Stimulated activated CD8-positive, alpha-beta memory T cell treated with anti-CD3 and anti-CD28 coated beads, Interleukin-7, amount 100 ng/mL, for 4 hours (primary cell): ENCODE measurements at places on chromosomes 3 and 15.

GRCh38 chr3:99910752-99911290 lies 93.2 kb downstream of the CMSS1 start:
- DNase-seq, result no peak

DNA sequence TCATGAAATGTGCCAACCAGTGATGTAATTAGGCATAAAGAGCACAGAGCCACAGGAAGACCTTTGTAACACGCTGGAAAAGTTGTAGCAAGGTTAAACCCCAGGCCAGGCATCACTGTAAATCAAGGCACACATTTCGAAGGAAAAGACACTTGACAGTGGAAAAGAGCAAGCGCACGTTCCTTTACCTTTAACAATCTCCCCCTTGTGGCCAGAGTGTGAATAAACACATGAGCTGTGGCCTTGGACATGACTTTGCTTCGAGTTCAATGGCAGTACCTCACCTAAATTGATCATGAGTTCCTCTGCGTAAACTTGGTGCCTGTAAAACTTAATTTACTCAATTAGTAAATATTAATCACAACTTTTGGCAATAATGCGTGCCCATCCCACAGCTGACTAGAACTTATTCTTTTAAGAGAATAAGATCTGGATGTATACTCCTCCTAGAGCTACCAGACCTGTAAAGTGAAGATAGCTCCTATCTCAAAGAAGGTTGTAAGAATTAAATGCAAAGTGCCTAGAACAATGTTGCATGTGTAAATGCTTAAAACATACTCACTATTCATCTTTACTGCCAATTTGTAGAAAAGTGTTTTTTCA lies 757.0 kb upstream of the NECTIN3 start:
- DNase-seq, result peak; percentile 27

GRCh38 chr15:91854639-91854990 lies 1.1 kb downstream of the SLCO3A1 start:
- DNase-seq, result peak; percentile 26

- DNase-seq, result no peak
These were observed 284.4 kb upstream of the RASGRP1 start for GRCh38 chr15:38849046-38849445.

- no peak for DNase-seq
These were observed 154.5 kb downstream of the NSUN3 start for GRCh38 chr3:94217406-94217805.

- DNase-seq, result no peak
These were observed 154.1 kb upstream of the CRBN start for GRCh38 chr3:3333571-3333970.

- no peak for DNase-seq
These were observed 405.1 kb downstream of the TUSC7 start for GRCh38 chr3:117114517-117115265.

GRCh38 chr3:133578548-133579191 lies 5.2 kb downstream of the CDV3 start:
- no peak for DNase-seq

DNA sequence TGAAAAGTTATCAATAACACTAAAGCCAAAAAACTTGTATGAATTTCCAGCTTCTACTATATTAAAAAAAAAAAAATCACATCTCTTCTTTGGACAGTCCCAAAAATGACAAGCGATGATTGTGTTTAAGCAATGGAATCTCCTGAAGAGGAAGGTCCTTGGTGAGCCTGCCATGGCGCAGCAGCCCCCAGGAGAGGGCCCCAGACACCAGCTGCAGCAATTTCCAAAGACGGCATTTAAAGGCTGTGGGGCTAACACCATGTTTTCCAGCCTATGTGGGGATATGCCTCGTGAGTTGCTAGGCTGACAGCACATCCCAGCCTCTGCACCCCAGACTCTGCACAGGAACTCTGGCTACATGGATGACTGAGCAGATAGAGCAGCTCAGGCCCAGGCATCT lies 14.7 kb downstream of the SKIC8 start:
- no peak for DNase-seq

GRCh38 chr3:168973206-168973605 lies 690.3 kb downstream of the MECOM start:
- no peak for DNase-seq

GRCh38 chr3:30155755-30156154 lies 450.6 kb upstream of the TGFBR2 start:
- no peak for DNase-seq

DNA sequence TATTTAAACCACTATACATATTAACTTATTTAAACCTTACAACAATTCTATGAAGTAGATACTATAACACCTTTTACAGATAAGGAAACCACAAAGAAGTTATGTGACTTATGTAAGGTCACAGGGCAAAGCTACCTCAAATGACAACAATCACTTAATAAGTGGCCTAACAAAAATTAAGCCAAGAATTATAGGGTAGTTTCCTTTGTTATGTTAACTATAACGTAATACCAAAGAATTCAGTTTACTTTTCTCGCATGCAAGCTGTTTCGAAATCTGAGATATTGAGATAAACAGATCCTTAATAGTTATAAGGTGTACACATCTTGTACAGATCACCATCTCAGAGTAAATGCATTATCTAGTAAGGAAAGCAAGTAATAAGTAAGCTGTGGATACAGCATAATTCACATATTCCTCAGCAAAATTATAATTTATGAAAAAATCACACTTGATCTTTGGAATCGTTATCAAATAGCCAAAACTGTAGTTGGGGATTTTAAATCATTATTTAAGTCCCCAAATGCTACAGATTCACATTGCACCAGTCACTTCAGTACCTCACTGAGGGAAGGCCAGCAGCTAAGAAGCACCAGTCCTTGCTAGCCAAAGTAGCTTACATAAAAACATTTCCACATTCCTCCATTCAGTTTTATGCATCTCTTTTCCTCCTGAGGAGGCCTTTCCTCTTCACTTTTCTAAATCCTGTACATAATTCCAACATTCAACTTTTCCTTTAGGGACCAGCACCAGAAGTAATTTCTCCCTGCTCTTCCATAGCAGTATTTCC lies 226.8 kb downstream of the TBC1D5 start:
- no peak for DNase-seq

DNA sequence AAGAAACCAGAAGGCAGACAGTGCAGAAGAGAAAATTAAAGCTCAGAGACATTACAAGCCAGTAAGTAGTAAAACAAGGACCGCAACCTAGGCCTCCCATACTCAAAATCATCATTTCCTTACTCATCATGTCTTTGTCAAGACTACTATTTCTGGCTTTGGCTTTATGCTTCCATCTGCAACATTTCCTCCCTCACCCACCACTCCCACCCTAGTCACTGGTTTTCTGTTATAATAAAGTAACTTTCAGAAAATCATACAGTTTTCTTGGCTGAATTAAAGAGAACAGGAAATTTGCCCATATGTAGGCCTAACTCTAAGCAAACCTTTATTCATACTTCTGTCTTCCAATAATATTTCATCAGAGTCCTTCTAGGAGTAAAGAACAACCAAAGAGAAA lies 247.6 kb upstream of the RORA start:
- DNase-seq, result no peak

DNA sequence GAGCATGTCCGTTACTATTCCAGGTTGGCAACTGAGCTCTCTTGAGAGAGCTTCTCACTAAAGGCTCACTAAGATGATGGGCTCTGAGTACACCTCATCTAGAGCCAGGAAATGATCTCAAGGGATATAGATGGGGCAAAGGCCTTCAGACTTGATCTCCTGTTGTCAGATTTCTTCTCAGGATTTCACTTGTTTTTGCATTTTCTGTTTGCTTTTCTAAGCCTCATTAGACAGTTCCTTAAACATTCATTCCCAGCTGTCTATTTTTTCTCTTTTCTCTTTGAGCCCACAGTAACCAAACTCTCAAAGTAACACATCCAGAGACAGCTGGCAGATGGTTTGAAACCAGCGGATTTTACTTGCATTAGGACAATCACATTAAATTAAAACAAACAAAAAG lies 28.4 kb upstream of the ARL8B start:
- DNase-seq, result no peak

GRCh38 chr3:30826531-30826942 lies 67.9 kb downstream of the GADL1 start:
- DNase-seq, result no peak

- no peak for DNase-seq
These were observed 34.6 kb downstream of the EPHB3 start for GRCh38 chr3:184596233-184596632.

DNA sequence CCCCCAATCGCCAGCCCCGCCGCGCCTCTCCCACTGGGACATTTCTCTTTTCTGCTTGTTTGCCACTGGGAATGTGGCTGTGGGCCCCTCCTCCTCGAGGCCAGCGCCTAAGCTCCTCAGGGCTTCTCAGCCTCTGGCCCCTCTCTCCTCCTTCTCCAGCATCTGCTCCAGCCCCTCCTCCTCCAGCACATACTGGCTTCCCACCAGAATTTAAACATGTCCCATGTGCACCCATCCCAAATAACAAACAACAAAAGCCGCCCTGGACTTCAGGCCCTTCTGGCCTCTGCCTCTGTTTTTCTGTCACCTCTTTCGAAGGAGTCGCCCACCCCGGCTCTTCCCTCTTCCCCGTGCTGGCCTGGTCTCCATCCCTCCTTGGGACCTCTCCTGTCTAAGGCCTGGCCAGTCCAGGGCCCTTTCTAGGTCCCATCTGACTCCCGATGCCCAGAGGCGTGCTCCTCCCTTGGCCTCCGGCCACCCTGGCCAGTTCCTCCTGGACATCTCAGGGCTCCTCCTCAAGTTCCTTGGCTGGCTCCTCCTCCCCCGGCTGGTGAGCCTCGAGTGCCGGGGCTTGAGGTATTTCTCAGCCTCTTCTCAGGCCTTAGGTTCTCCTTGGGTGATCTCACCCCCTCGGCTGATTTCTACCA lies 94.6 kb upstream of the SLC6A6 start:
- no peak for DNase-seq

DNA sequence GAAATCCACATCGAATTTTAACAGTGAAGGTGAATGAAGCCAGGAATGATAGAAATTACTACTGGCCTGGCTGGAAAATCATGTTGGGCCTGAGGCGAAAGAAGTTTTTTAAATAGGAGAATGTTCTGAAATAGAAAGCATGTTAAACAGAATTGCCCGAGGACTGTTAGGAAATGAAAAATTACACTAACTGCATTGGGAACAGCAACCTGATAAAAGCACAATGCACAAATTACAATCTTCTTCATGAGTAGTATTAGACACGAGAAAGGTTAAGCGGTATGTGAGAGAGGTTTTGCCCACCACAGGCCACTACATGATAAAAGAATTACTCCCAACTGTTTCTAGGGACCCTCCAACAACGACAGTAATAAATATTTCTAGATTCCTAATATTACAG lies 18.9 kb downstream of the GBE1 start:
- DNase-seq, result no peak

DNA sequence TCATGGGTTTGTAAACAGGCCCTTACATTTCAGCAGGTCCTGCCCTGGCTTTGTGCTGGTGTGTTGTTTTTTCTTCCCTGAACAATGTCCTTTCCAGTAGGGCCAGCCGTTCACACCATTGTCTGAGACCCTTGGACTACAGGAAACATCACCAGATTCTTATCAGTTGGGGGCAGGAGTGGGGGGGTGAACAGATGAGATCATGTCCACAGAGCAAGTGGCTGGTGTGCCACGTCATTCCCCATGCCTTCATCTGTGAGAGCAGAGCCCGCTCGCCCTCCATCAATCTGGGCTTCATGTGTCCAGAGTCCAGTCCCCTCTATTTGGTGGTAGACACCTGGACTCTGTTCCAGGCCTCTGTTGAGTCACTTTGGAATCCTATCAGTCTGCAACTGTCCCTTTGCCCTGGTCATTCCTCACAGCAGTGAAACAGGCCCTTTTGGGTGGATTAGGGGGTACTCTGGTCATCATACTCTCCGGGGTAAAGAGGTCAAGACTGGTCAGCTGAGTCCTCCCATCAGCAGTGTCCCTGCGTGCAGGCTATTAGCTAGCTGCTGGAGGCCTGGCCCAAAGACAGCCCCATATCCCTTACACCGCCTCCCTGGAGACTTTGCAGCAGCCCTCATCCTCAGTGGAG lies 15.0 kb downstream of the SEMA3G start:
- DNase-seq, result no peak

DNA sequence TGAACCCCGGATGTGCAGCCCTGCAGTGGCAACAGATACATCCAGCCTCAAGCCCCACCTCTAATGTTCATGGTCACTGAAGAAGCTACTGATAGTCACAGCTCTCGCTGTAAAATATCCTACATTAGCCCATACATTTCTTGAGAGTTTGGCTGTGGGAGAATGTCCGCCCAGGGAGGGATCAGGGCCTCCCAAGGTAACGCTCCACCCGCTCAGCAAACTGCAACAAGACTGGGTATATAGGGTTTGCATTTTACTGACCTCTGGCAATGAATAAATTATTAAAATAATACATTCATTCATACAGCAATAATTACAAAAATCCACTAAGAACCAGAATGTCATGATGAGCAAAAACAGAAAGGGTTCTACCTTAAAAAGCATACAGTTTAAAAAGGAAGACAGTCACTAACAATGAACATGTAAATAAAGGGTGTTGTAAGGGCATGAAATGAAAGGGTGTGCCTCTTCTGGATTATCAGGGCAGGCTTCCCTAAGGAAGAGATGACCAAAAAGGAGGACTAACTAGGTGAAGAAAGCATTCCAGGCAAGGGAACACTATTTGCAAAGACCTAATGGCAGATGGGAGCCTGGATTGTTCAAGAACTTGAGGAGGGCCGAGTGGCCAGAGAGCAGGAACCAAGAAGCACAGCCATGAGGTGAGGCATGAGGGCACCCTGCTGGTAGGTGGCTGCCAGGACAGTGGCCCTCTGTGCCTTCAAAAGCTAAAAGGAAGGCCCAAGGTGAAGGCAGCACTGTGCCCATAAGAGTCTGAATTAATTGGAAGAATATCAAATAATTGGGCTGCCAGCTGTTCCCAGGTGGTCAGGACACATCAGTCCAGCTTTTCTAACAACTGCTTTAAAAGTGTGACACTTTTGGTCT lies 28.1 kb upstream of the CTDSPL start:
- no peak for DNase-seq

GRCh38 chr3:57778494-57778893 lies 22.4 kb downstream of the SLMAP start:
- no peak for DNase-seq

- no peak for DNase-seq
These were observed 156.5 kb upstream of the LPP start for GRCh38 chr3:187997490-187997889.

- DNase-seq, result no peak
These were observed 194.4 kb downstream of the FEZF2 start for GRCh38 chr3:62178739-62179600.

GRCh38 chr3:48405971-48406370 lies 23.9 kb downstream of the PLXNB1 start:
- no peak for DNase-seq

DNA sequence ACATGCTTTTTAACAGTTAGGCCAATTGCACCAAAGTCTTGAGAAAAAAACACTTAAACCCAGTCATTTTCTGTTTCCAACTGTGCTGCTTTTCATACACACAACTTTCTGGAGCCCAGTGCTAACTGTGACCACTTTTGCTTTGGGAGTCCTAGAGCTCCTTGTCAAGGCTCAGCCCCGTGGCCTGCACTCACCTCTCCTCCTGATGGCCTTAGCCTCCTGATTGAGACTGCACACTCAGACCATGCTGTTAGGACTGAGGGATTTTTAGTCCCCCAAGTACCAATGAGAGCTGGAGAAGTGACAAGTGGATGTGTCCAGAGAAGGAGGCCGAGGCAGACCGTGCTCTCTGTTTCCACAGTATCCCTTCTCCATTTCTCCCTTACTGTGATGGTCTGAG lies 15.2 kb upstream of the RARRES1 start:
- no peak for DNase-seq
